ENCODE measurements at places on chromosomes 16 and 17.

GRCh38 chr17:29710520-29710884 lies 87.8 kb upstream of the CORO6 start:
- DNase-seq: no peak

- DNase-seq: no peak
Measured at GRCh38 chr17:38329808-38330730, 13.7 kb downstream of the GPR179 start.

DNA sequence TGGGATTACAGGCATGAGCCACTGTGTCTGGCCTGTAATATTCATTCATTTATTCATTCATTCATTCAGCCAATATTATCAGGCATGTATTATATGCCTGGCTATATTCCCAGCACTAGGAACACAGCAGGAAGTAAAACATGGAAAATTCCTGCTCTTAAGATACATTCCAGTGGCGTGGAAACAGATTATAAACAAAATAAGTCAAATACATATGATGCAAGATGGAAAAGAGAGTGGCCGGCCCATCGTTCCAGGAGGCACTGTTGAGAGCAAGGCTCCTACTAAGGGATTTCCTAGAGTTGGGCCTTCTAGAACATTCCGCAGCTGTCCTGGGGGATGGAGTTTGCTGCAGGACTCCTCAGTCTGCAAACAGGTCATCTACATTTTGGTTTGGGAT lies 17.7 kb downstream of the ADCY9 start:
- DNase-seq: no peak

DNA sequence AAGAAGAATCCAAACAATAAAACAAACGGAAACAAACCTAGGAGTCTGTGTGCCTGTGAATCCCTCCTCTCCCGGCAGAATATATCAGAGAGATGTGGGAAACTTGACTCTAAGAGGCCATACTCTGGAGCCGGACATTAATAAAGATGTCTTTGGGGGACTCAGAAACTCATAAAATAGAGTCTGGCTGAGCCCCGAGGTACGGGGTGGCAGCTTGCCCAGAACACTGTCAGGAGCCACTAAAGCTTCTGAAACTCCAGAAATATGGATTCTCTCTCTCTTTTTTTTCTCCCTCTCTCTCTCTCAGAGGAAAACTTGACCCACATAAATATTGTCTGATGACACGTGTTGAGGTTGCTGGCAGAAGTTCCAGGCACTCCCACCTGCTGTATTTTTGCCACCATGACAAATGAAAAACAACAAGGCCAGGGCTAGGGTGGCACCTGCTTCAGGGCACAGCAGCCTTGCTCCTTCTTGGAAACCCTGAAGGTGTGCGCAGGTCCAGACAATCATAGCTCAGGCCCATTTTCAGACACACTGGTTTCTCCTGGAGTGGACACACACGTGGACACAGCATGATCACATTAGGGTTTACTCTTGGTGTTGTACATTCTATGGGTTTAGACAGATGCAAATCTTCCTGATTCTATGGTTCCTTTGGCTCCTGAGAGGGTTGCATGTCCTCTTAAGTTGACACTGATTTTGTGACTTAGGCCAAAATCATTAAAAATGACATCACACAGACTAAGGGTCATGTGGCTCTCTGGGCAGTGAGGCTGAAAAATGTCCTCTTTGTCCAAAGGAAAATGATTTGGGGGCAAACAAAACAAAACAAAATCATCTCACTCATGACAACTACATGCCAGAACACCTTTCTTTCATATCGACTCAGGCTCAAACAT lies 282.6 kb upstream of the IRX3 start:
- DNase-seq: no peak

GRCh38 chr17:57939797-57940196 lies 15.4 kb downstream of the CUEDC1 start:
- no peak for DNase-seq

GRCh38 chr16:27421961-27422740 lies 20.2 kb downstream of the IL21R start:
- no peak for DNase-seq

- no peak for DNase-seq
Measured at GRCh38 chr17:34177642-34178041, 77.4 kb upstream of the CCL2 start.

DNA sequence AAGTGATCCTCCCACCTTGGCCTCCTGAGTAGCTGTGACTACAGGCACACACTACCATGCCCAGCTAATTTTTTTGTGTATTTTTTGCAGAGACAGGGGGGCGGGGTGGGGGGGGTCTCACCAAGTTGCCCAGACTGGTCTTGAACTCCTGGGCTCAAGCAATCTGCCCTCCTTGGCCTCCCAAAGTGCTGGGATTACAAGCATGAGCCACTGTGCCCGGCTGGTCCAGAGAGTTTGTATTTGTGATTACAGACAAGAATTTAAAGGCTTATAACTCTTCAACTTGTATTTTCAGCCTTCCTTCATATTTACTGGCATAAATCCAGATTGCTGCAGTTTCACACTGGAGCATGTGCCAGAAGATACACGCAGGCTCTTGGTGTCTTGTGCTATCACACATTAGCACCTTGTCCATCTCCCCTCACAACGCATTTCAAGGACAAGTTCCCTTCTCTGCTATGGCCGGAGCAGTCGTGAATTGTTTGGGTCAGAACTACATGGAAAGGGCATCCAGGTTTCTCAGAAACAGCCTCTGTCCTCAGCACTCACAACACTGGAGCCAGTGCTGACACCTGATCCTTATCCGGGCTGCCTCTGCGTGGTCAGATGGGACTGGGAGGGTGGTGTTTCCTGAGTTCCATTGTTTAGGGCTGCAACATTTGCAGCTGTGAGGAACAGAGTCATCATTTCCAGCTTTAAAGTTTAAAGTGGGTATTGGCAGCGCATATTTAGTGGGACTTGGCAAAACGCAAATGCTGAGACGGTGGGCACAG lies 28.1 kb downstream of the WSCD1 start:
- no peak for DNase-seq

DNA sequence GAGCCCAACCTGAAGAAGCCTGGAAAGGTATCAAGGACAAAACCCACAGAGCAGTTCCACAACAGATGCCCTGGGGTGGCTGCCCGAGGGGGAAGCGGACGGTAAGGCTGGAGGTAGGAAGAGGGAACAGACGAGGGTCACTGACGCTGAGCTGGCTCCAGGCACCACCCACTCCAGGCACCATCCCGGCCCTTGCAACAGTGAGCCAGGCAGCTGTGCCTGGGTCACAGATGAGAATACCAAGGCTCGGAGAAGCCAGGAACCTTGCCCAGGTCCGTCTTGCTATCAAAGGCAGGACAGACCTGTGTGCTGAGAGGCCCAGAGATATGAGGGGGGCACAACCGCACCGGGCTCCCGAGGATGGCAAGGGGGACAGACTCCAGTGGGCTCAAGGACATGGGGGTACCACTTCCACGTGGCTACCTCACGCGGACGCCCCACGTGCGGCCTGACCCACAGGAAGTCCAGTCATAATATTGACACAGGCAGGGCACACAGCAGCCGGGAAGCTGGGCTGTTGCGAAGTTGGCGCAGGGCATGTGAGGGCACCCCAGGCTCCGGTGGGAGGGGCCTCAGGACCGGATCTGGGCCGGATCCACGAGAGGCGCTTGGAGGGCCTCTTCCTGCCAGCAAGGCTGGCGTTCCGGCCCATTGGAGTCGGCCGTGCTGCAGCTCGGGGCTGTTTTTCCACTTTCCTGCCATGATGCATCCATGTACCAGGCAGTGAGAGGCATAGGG lies 29.9 kb downstream of the PEMT start:
- no peak for DNase-seq

GRCh38 chr17:33469911-33470310 lies 176.8 kb upstream of the ASIC2 start:
- no peak for DNase-seq

GRCh38 chr16:68370581-68371275 lies 59.9 kb downstream of the PRMT7 start:
- DNase-seq: peak; percentile 17

DNA sequence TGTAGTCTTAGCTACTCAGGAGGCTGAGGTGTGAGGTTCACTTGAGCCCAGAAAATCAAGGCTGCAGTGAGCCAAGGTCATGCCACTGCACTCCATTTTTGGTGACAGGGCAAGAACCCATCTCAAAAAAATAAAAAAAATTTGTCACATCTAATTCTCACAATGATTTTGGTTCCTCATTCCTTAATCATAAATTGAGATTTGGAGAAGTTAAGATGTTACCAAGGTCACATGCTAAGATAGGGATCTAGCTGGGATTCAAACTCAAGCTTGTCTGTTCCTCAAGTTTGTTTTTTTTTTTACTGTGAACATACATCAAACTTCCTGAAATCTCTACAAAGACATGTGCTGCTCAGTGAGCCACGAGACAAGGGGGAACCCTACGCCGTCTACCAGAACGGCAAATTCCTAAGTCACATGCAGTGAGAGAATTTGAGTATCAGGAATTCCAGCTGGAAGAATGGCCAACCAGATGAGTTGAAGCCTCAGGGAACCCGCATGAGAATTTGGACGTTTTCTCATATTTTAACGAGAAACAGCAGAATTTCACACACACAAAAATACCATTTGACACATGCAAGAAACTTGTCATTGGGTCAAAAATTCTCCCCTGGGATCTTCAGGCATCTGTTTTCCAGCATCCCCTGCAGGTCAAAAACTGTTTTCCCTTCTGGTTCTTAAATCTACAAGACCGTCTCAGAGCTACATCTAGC lies 414.1 kb upstream of the GOT2 start:
- DNase-seq: no peak

GRCh38 chr17:78344666-78345065 lies 15.2 kb downstream of the SOCS3 start:
- no peak for DNase-seq

GRCh38 chr16:13168091-13168572 lies 266.7 kb downstream of the SHISA9 start:
- no peak for DNase-seq

DNA sequence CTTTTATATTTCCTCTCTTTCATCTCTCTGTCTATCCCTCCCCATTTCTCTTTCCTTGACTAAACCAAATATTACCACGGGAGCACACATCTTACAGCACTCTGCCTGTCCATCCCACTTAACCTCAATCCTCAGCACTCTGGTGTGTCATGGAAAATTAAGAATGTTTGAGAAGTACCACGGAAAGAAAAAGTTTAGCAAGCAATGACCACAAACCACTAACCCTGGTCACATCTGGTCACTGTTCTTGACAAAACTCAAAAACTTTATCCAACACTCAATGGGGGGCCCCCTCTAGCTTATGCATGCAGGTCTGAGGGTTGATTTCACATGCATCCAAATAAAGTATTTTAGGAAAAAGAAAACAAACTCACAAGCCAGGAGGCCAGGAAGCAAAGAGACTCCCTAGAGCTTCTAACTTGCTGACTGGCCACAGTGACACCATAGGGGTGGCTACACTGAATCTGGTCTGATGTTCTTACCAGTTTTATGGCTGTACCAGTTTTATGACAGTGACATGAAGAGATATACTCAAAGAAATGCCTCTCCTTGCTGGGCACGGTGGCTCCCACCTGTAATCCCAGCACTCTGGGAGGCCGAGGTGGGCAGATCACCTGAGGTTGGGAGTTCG lies 229.2 kb downstream of the STX8 start:
- no peak for DNase-seq

DNA sequence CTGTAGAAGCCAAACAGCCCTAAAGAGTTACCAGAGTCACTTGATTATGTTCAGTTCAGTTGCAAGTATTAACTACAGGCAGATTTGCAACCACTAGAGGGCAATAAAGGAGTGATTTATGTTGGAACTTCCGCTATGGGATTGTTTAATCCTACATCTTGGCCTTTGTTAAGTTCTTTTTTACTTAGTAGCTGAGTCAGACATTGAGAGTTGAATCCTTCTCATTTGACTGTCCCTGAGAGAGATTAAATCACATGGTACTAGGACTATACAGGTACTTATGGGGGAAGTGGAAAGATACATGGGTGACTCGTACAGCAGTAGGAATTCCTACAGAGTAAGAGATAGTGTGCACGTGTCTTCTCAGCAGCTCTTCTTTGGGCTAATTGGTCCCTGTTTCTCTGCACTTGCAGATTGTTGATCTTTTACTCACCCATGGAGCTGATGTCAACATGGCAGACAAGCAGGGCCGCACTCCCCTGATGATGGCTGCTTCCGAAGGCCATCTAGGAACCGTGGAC lies 40.3 kb downstream of the CYB561 start:
- no peak for DNase-seq

GRCh38 chr17:73058022-73058421 lies 34.5 kb downstream of the SLC39A11 start:
- DNase-seq: no peak

DNA sequence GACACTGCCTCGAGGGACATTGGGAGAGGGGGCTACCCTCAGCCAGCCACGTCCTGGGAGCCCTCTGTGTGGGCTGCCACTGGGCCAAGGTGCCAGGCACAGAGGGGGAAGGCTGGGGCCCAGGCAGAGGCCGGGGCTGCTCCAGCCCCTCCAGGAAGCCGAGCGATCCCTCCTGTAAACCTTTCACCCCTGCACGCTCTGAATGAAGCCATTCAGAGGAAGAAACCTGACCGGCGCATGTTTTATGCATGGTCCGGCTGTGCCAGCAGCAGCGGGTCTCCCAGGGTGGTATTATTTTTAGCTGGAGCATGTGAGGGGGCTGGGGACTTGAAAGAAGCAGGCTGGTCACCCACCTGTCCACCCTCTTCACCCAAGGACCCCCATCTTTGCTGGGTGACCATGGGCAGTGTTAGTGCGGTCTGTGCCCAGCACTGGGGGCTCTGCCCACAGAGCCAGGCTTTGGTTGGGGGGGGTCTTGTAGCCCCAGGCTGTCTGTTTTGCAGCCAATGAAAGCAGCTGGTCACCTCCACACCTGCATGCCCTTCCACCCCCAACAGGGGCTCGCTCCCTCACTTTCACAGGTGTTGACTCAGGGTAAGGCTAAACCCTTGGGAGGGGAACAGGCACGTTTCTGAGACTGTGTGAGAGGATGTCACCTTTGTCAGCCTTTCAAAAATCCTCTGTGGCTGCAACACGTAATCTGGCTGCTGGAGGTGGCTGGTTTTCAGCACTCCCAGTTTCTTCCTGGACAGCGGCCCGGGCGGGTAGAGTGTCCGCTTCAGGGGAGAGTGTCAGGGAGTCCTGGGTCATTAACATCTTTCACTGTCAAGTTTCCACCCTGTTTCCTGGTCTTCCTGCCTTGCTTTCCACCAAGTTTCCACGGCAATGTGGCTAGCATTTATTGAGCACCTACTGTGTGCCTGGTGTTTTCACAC lies 77.1 kb upstream of the BRD7 start:
- no peak for DNase-seq

DNA sequence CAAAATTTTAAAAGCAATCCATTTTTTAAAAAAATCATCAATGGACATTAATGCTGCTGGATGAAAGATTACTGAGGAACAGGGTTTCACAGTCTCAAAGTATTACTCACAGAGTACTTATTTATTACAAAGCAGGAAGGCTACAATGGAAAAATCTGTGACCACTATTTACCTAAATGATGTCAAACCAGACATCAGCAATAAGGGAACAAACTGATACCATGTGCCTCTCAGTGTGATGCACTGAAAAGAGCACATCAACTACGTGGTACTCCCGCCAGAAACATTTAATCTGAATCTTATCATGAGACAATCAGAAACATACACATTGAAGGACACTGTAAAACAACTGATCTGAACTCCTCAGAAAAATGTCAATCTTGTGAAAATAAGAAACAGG lies 124.2 kb downstream of the PARN start:
- no peak for DNase-seq
